ENCODE measurements at places on chromosomes 12 and 14.

GRCh38 chr14:87952307-87953094 lies 40.5 kb downstream of the GALC start:
- no peak for DNase-seq

DNA sequence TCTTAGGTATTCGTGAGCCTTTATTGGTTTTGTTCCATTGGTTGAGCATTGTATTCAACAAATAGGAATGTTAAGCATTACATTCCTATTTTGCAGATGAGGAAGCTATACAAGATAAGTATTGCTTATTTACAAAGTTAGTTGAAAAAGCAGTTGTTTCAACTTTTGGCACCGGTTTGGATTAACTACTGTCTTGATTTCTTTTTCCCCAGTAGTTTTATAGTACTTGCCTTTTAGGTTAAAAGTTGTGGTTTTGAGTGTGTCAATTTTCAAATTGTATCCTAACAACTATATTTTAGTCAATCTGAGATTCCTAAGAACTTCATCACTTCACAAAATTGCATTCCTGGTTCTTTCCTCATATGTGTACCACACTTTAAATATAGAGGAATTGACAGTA lies 23.8 kb upstream of the MBIP start:
- DNase-seq, result no peak

- no peak for DNase-seq
These were observed 27.7 kb downstream of the FGF6 start for GRCh38 chr12:4417936-4418335.

- peak; percentile 69 for DNase-seq
These were observed 25.0 kb downstream of the HIP1R start for GRCh38 chr12:122860040-122860853.
